AG10803 (cell line): ENCODE measurements at places on chromosomes 5 and 9.

DNA sequence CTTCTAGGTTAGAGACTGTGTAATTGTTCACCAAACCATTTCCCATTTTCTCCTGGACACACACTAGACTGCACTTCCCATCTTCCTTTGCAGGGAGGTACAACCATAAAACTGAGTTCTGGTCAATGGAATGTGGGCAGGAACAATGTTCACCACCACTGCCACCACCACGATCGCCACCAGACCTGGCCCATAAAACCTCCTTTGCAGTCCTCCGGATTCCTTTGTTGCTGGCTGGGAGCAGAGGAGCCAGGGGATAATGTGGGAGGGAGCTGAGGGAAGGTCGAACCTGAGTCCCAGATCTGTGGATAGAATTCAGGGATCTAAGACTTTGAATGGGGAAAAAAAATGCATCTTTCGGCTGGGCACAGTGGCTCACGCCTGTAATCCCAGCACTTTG, 29.4 kb upstream of the EGFLAM start:
- no peak for DNase-seq

DNA sequence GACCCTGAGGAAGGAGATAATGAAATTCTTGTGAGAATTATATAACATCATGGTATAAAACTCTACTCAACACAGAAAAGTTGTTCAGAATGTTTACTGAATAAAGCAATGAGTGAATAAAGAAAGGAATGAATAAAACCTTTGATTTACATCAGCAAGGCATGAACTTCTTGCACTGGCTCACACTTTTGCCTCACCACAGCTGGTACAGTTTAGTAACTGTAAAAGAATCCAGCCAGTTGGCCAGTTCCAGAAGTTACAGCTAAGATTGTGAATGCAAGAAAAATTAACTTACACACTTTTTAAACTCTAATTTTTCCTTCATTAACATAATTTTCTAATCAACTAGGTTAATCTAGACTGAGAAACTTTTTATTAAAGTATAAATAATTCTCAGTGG, 490.9 kb downstream of the NFIB start:
- DNase-seq = peak; percentile 36

- DNase-seq = no peak
Measured at GRCh38 chr9:105858877-105859276, 164.5 kb downstream of the TMEM38B start.

DNA sequence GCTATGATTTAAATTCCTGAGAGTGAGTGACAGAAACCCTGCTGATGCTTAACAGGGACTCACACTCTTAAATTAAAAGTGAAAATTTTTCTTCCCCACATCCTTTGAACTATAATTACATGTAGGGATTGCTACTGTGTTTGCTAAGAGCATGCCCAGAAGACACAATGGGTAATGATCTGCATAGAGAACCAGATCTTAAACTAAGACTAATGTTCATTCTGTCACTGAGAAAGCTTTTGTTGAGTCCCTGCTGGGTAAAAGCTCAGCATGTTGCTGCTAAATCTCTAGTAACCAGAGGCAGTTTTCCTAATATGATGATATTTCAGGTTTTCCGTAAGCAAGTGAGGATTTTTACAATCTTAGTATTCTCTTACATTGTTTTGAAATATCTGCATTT, 424.8 kb upstream of the SMC2 start:
- no peak for DNase-seq

DNA sequence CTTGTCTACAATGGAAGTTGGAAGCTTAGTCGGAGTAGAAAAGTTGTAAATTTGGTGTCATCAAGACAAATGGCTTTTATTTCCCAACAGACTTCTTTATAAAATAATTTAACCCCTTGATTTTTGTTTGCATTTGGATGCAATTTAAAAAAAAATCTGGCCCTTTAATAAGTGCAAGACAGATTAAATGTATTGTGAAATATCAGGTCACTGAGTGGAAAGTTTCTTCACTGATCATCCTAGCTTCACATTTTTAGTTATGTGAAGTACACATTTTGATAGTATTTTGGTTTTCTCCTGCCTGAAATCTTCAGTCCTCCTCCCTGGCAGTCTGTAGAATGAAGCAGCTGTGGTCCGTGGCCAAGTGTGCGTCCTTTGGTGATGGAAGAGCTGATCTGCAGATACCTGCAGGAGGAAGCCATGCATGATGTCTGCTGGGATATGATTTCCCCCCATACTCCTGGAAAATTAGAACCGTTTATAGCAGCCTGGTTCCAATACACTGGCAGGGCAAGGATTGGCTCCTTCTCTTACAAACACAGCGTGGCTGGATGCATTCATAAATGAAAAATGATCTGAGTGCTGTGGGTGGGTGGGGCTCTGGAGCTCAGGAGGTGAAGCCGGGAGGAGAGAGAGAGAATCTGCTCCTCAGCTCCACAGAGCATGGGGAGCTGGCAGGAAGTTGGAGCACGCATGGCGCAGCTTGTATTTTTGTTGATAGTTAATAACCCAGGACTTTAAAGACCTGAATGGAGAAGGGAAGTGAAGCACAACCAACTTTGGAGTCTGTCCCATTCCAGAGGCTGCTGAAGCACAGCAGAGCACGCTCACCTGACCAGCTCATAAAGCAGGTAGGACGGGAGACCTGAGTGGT, 238.4 kb downstream of the GOLPH3 start:
- no peak for DNase-seq

GRCh38 chr5:135706893-135707292, 127.6 kb upstream of the SLC25A48 start:
- DNase-seq = no peak

GRCh38 chr9:136762221-136762691, 2.1 kb downstream of the LCN15 start:
- no peak for DNase-seq

- DNase-seq = no peak
Measured at GRCh38 chr9:36438536-36439236, 38.6 kb upstream of the RNF38 start.

GRCh38 chr9:5438301-5439162, 807 bp upstream of the PLGRKT start:
- peak; percentile 78 for DNase-seq

- DNase-seq = no peak
Measured at GRCh38 chr9:107614765-107615164, 125.2 kb upstream of the KLF4 start.

GRCh38 chr9:80690349-80690939, 998.9 kb downstream of the TLE1 start:
- DNase-seq = no peak

DNA sequence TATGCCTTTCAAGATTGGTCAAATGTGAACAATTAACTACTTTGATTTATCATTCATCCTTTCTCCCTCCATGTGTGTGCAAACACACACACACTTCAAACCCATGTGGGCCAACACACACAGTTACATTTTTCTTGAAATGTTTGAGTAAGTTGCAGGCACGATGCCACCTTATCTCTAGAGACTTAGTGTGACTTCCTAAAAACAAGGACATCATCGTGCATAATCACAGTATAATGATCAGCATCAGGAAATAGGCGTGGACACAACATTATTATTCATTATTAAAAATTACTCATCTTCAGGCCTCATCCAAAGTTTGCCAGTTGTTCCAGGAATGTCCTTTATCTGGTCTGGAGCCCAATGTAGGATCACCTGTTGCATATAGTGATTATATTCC, 209.5 kb downstream of the GNA14 start:
- DNase-seq = no peak

DNA sequence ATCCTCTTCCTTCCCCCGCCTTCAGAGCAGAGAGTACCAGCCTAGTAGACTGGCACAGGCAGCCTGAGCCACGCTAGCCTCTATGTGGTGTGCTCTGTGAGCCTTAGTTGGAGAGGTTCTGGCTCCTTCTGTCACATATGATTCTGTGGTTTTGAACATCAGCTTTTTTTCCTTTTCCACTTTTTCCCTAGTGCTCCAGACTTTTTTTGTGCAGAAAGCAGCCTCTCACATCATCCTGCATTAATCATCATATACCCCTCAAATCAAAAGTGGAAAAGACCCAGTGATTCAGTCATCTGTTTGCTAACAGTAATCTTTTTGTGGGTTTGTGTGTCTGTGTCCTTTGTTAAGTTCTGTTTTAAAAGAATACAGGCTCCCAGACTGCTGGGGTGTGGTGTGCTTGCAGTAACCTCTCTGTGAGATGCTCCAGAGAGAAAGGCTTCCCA, 663.9 kb upstream of the RGMB start:
- DNase-seq = peak; percentile 68

GRCh38 chr9:124569942-124570341, 62.7 kb upstream of the NR5A1 start:
- no peak for DNase-seq

DNA sequence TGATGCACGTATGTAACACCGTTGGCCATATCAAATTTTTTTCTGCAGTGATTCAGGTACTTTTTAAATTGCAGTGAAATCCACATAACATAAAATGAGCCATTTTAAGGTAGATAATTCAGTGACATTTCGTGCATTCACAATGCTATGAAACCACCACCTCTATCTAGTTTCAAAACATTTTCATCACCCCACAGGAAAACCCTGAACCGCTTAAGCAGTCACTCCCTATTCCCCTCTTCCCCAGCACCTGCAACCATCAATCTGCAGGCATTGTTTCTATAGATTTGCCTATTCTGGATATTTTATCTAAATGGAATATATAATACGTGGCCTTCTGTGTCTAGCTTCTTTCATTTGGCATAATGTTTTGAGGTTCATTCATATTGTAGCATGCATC, 79.2 kb downstream of the BOD1 start:
- no peak for DNase-seq

- DNase-seq = no peak
Measured at GRCh38 chr9:89528131-89528530, 30.2 kb upstream of the SEMA4D start.

- DNase-seq = no peak
Measured at GRCh38 chr9:136572828-136573625, 27.2 kb upstream of the NOTCH1 start.

- no peak for DNase-seq
Measured at GRCh38 chr5:113463032-113463431, 25.2 kb downstream of the MCC start.

- DNase-seq = no peak
Measured at GRCh38 chr5:5050801-5051200, 89.3 kb upstream of the ADAMTS16 start.

DNA sequence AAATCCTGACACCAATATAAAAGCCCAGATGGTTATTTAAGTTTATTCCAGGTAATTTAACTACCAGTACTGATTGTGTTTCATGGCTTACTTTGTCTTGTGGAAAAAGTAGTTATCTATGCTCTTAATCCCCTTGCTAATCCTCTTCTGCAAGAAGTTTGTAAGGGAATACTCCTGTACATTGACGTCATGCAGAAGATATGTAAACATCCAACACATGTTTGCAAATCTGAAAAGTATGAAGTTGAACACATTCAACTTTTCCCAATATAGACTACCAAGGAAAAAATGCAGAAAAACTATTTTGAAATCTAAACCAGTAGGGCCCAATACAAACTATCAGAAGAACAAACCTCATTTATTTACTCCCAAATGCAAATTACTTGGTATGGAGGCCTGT, 56.3 kb upstream of the ELL2 start:
- DNase-seq = peak; percentile 94

DNA sequence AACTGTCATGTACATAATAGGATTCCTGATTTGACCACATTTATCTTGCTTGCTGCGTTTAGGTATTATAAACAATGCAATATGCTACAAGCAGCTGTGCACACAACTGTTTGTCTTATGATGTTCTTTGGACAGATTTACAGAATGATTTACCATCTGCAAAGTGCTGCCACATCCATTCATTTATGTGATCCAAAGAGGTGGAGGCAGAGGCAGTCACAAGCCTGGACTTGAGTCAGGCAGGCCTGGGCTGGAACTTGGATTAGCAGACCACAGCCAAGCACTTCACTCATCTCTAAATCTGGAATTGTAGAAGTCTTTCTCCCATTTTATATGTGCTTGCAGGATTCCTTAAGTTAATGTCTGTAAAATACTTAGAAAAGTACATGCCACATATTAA, 149.0 kb downstream of the INSYN2B start:
- peak; percentile 23 for DNase-seq

- DNase-seq = peak; percentile 19
Measured at GRCh38 chr5:36530215-36530614, 76.2 kb upstream of the SLC1A3 start.

DNA sequence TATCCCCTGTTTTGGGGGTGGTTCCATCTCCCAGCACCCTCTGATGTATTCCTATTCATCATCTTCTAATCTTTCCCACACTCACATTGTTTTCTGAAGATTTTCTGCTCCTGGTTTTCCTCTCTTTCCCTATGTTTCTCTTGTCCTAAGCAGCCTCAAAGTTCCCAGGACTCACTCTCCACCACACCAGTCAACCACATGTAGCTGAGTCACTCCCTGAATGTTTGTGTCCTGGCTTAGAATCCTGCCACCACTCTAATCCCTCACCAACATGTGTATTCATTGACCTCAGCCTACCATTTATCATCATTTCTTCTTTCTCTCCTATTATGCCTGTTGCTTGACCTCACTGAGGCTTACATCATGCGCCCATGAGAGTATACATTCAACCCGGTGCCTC, 282.4 kb upstream of the ADAMTS16 start:
- no peak for DNase-seq

DNA sequence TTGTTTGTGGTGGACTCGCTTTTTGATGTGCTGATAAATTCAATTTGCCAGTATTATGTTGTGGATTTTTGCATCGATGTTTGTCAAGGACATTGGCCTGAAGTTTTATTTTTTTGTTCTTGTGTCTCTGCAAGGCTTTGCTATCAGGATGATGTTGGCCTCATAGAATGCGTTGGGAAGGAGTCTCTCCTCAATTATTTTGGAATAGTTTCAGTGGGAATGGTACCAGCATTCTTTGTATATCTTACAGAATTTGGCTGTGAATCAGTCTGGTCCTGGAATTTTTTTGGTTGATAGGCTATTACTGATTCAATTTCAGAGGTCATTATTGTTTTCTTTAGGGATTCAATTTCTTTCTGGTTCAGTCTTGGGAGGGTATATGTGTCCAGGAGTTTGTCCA, 141.4 kb upstream of the RGS7BP start:
- no peak for DNase-seq

DNA sequence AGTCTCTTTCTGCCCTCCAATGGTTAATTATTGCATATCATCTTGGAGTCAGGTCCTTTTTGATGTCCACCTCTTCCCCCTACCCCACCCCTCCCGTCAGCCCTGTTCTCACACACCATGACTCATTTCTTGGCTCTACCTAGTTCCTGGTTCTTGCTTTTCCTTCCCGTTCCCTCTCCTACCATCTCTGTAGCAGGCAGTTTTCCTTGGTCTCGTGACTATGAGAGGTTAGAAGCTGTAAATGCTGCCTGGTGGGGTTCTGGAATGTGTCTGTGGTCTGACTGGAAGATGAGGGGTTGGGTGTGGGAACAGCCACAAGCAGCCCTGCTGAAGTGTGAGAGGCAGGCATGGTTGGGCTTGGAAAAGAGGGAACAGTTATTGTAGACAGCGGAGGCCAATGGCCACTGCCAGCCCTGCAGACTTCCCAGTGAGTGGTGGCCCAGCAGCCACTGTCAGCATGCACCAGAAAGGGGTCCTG, 18.2 kb downstream of the SLC22A5 start:
- DNase-seq = peak; percentile 99
